CD4-positive, alpha-beta memory T cell (primary cell): ENCODE measurements at places on chromosomes 5 and 9.
A peak's percentile ranks its signal among the peaks of the same experiment; 100 is the strongest.

GRCh38 chr5:169429044-169429443 is 128.1 kb upstream of the SLIT3 start:
- no peaks in the 10 kb centered on the region for H3K27me3 ChIP-seq
- no peak overlapping the region for H3K4me3 ChIP-seq
- no peak for DNase-seq
- H3K36me3 ChIP-seq, result no peaks in the 10 kb centered on the region
- no peaks in the 10 kb centered on the region for H3K4me1 ChIP-seq

GRCh38 chr9:113558632-113559502 is 95.3 kb downstream of the RGS3 start:
- peaks cover 17% of the 10 kb centered on the region for H3K4me1 ChIP-seq
- H3K36me3 ChIP-seq, result no peaks in the 10 kb centered on the region
- H3K27ac ChIP-seq, result no peak overlapping the region
- no peaks in the 10 kb centered on the region for H3K27me3 ChIP-seq
- no peak for DNase-seq

- no peak overlapping the region for H3K4me3 ChIP-seq
- H3K27ac ChIP-seq, result no peak overlapping the region
- DNase-seq, result no peak
- peaks cover 13% of the 10 kb centered on the region for H3K4me1 ChIP-seq
Observed at GRCh38 chr5:132810605-132811004, 2.5 kb upstream of the SOWAHA start.

GRCh38 chr5:10914741-10915480 is 153.9 kb upstream of the DAP start:
- no peaks in the 10 kb centered on the region for H3K36me3 ChIP-seq
- no peak overlapping the region for H3K27ac ChIP-seq
- H3K4me1 ChIP-seq, result no peaks in the 10 kb centered on the region
- H3K4me3 ChIP-seq, result no peak overlapping the region
- DNase-seq, result no peak

DNA sequence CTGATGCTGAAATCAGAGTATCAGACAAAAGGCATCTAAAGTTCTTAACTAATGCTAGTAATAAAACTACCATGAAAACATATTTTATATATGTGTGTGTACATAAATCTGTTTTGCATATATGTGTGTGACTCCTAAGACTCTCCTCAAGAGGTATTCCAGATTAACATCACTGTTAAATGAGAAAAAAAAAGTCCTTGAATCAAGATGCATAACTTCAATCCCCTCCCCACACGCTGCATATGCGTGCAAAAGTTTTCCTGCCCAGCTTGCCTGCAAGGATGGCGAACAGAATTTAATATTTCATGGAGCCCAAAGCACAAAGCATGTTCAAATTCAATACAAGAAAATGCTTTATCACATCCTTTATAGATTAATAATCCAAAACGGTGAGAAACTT is 34.7 kb downstream of the EFNA5 start:
- H3K4me3 ChIP-seq, result no peak overlapping the region
- H3K4me1 ChIP-seq, result no peaks in the 10 kb centered on the region
- H3K27me3 ChIP-seq, result no peaks in the 10 kb centered on the region
- H3K27ac ChIP-seq, result no peak overlapping the region
- no peak for DNase-seq

GRCh38 chr9:127119320-127119709 is 3.1 kb downstream of the ANGPTL2 start:
- no peaks in the 10 kb centered on the region for H3K27me3 ChIP-seq
- no peaks in the 10 kb centered on the region for H3K36me3 ChIP-seq
- no peak overlapping the region for H3K4me3 ChIP-seq
- H3K4me1 ChIP-seq, result peaks cover 18% of the 10 kb centered on the region
- no peak for DNase-seq
- no peak overlapping the region for H3K27ac ChIP-seq

DNA sequence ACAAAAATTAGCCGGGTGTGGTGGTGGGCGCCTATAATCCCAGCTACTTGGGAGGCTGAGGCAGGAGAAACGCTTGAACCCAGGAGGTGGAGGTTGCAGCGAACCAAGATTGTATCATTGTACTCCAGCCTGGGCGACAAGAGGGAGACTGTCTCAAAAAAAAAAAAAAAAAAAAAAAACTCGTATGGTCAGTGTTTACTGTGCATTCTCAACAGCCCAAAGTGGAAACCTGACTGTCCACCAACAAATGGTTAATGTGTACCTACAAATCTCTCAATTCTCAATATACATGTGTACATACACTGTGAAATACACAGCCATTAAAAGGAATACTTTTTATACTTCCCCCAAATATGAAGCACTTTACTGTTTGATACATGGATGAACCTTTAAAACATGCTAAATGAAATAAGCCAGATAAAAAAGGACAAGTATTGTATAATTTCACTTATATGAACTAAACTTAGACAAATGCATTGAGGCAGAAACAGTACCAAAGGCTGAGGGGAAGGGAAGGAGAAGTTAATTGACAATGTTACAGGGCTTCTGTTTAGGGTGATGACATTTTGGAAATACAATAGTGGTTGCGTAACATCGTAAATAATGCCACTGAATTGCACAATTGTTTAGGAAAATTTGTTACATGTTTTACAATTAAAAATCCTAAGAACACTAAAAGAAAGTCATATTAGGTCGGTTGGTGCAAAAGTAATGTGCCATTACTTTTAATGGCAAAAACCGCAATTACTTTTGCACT is 16.5 kb downstream of the DNAJA1 start:
- no peak overlapping the region for H3K27ac ChIP-seq
- no peaks in the 10 kb centered on the region for H3K27me3 ChIP-seq
- H3K4me3 ChIP-seq, result no peak overlapping the region
- H3K36me3 ChIP-seq, result peaks cover 18% of the 10 kb centered on the region
- DNase-seq, result no peak
- H3K4me1 ChIP-seq, result peaks cover 8% of the 10 kb centered on the region

GRCh38 chr5:172696171-172696849 is 55.2 kb downstream of the NEURL1B start:
- no peak for DNase-seq
- peaks cover 6% of the 10 kb centered on the region for H3K27me3 ChIP-seq
- H3K4me3 ChIP-seq, result no peak overlapping the region
- H3K4me1 ChIP-seq, result peaks cover 17% of the 10 kb centered on the region
- peak overlapping the region; percentile 71 for H3K27ac ChIP-seq

- H3K4me3 ChIP-seq, result no peak overlapping the region
- no peaks in the 10 kb centered on the region for H3K36me3 ChIP-seq
- H3K4me1 ChIP-seq, result no peaks in the 10 kb centered on the region
- DNase-seq, result no peak
Observed at GRCh38 chr5:12745537-12745936, 841.3 kb upstream of the CTNND2 start.

DNA sequence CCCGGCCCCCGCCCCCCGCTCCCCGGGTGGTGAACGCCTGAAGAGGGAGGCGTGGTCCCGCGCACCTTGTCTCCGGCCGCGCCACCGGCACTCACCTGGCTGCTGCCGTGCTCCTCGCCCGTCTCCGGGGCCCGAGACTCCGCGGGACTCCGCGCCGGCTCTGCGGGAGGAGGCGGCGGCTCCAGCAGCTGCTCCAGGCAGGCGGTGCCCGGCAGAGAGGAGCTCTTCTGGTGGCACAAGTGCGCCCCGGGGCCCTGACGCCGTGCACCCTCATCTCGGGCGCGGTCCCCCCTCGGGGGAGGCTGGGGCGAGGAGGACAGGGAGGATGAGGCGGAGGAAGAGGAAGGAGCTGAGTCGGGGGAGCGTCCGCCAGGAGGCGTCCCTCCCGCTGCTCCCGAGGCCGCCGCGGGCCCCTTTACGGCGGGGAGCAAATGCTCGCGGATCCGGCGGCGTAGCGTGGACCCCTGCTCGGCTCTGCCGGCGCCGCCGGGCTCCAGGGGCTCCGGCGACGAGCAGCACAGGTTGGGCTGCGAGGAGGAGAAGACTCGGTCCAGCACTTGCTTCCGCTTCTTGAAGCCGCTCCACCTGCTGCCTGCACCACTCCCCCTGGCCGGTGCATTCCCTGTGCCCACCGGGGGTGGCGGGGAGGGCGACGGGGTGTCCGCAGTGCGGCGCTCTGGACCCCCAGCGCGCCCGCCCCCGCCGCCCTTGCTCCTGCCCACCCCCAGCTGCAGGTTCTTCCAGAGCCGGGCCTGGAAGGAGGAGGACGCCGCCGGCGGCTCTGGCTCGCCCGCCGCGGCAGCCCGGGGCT is 928 bp downstream of the MCTP1 start:
- no peak overlapping the region for H3K4me3 ChIP-seq
- no peak for DNase-seq
- H3K4me1 ChIP-seq, result peaks cover 12% of the 10 kb centered on the region
- no peaks in the 10 kb centered on the region for H3K36me3 ChIP-seq
- H3K27ac ChIP-seq, result no peak overlapping the region

DNA sequence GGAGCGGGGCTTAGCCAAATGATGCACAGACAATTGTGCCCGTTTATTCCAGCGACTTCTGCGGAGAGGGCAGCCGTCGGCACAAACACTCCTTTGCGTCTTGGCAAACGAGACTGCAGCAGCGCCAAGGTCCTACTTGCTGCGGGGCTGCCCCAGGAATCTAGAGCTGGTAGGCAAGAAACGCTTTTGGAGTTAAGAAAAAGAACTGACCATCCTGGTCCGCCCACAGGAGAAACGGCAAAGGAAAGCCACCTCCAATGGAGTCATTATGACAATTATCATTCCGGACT is 2.3 kb downstream of the RXFP3 start:
- no peak for DNase-seq
- H3K27me3 ChIP-seq, result peaks cover 9% of the 10 kb centered on the region
- H3K4me1 ChIP-seq, result no peaks in the 10 kb centered on the region
- H3K36me3 ChIP-seq, result no peaks in the 10 kb centered on the region
- H3K4me3 ChIP-seq, result no peak overlapping the region

DNA sequence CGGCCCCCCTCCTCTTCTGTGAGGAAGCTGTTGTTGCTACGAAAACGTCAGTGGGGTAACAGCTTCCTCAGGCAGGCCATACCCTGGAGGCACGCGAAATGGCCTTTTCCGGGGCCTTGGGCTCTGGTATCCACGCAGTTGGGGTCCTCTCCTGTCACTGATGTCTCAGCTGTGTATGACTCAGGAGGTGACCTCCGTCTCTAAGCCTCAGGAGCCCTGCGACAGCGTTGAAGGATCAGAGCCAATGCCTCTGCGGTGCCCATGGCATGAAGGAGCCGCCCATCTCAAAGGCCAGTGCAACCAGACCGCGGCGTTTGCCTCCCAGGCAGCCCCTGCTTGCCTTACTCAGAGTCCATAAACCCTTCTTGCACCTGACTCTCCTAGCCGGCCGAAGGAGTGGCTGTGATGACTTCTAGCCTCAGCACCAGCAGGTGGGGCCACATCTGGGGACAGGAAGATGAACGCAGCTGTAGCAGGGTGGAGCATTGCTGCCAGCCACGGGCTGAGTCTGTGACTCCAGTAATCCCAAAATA is 1.0 kb upstream of the MXD3 start:
- H3K4me1 ChIP-seq, result peaks cover 37% of the 10 kb centered on the region
- peak overlapping the region; percentile 64 for H3K4me3 ChIP-seq
- DNase-seq, result no peak

DNA sequence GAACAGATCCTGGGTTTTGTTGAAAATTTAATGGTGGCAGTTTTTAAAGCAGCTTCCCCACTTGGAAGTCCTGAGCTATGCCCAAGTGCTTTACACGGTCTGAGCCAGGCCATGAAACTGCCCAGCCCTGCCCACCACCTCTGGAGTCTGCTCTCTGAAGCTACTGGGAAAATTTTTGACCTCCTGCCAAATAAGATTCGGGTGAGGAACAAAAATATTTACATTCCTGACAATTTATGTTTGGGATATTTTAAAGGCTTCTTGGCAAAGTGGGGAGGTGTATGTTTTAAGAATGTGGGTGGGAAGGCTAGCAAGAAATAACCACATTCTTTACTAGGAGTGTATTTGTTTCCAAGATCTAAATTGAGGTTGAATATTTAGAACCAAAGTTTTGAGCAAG is 50.0 kb downstream of the HACD4 start:
- no peaks in the 10 kb centered on the region for H3K27me3 ChIP-seq
- H3K27ac ChIP-seq, result no peak overlapping the region
- no peak for DNase-seq

GRCh38 chr5:10977011-10977410 is 216.0 kb upstream of the DAP start:
- no peak overlapping the region for H3K27ac ChIP-seq
- H3K4me1 ChIP-seq, result no peaks in the 10 kb centered on the region
- no peak for DNase-seq
- no peaks in the 10 kb centered on the region for H3K36me3 ChIP-seq
- no peaks in the 10 kb centered on the region for H3K27me3 ChIP-seq

DNA sequence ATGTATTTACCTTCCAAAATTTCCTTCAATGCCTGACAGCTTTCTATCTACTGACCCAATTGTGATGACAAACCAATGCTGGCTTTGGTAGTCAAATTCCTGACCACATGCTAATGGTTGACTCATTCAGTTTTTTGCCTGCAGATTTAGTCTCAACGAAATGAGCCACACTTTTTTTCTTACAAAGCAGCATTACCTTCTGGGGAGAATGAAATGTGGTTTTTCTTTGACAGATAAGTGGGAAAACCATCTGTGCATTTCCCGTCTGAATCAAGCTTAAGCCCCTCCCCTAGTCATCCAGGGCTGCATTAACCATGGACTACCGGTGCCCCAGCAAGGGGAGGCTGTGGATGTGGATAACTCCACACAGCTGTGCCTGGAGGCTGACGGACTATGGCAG is 99.6 kb upstream of the TAF11L2 start:
- H3K27ac ChIP-seq, result no peak overlapping the region
- no peak for DNase-seq
- no peaks in the 10 kb centered on the region for H3K4me1 ChIP-seq
- H3K27me3 ChIP-seq, result no peaks in the 10 kb centered on the region

GRCh38 chr9:131405428-131405827 is 11.5 kb downstream of the PRRC2B start:
- DNase-seq, result no peak
- H3K36me3 ChIP-seq, result peaks cover 6% of the 10 kb centered on the region

DNA sequence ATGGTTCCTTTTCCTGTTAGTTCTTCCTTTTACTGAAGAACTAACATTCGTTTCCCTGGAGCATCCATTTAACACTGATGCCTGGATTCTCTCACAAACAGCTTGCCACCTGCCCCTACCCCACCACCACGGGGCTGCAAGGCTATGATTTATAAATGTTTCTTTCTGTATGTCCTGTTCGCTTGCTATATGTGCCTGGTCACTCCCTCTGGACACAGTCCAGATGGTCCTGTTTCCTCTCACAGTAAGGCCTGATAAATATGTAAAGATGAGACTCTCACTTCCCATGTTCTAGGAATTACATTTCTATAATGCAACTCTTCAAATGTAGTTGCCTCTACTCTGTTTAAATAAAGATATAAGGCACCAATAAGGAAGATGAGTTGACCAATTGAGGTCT is 146.4 kb upstream of the SHB start:
- no peaks in the 10 kb centered on the region for H3K36me3 ChIP-seq
- H3K4me3 ChIP-seq, result no peak overlapping the region
- DNase-seq, result no peak
- H3K27ac ChIP-seq, result no peak overlapping the region
